ENCODE measurements at places on chromosomes 6 and 20.

GRCh38 chr20:24407151-24407550 lies 62.3 kb upstream of the SYNDIG1 start:
- no peak for DNase-seq

- no peak for DNase-seq
Measured at GRCh38 chr6:123064038-123064437, 68.0 kb downstream of the CLVS2 start.

DNA sequence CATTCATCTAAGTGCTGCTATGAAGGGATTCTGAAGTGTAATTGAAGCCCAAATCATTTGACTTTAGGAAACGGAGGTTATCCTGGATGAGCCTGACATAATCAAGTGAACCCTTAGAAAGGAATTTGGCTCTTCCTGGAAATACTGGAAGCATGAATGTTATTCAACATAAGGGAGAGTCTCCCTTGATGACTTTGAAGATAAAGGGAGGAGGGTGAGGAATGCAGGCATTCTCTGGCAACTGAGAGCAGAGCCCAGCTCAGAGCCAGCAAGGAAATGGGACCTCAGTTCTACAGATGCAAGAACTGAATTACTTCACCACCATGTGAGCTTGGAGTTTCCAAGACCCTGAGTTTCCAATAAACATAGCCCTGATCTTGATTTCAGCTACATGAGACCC lies 168.2 kb downstream of the DLL1 start:
- no peak for DNase-seq

DNA sequence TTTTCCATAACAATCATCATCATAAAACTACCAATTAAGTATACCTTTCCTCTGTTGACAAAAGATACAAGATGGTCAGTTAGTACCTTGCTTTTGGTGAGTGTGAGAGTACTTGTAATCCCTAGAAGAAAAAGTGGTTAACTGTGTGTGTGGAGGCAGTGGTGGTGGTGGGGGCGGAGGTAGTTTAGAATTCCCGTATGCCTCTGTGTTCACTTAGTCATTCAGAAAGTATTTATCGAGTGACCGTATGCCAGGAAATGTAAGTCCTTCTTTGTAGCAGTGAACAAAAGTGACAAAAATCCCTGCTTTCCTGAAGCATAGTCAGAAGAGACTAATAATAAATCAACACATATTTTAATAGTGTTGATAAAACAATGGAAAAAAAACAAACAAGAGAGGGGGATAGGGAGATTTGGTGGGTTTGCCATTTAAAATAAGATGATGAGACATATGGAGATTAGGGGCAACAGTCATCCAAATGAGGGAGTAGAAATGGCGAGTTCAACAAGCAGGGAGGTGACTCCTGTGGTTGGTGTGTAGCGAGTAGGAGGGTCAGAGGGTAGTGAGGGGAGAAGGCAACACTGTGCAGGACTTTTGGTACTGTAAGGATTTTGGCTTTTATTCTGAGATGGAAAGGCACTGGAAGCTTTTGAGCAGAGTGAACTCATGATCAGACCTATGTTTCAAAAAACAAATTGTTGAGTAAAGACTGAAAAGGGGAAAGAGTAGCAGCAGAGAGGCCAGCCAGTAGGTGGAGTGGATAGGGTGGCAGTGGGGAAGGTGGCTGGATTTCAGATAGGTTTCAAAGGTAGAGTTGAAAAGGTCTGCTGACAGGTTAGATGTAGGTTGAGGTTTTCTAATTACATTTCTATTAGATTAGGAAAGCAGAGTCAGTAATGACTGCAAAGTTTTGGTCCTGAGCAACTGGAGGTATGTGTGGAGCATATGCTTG lies 40.3 kb upstream of the SIM1 start:
- DNase-seq = no peak

- DNase-seq = no peak
Measured at GRCh38 chr6:88538130-88538706, 372.1 kb upstream of the CNR1 start.

GRCh38 chr6:135796643-135797305 lies 54.7 kb upstream of the PDE7B start:
- no peak for DNase-seq

GRCh38 chr6:3619800-3620199 lies 131.7 kb downstream of the PXDC1 start:
- no peak for DNase-seq

- DNase-seq = no peak
Measured at GRCh38 chr6:144019929-144020328, 11.9 kb upstream of the PLAGL1 start.

DNA sequence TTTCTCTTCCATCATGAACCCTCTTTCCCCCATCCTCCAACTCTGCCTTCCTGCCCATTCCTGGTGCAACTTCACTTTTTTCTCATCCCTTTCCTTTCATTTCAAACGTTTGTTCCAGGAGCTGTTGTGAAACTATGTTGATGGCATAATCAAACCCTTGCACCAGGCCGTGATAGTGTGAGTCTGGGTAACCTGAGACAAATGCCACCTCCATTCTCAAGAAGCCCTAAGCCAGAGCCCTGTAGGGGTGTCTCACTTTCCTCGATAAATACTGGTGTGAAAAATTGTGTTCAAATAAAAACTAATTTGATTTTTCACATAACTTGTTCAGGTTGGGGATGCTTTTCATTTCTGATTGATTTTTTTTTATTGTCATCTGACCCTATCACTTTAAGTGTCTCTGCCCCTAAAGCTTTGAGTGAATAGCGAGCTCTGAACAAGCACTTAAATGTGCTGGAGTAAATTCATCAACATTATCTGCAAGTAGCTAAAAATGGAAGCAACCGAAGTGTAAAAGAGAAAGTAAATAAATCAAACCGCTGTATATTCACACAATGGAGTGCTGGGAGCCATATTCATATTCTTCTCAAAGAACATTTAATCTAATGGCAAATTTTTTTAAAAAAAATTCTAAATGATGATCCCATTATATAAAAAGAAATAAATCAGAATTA lies 303.1 kb upstream of the CDYL start:
- DNase-seq = no peak

DNA sequence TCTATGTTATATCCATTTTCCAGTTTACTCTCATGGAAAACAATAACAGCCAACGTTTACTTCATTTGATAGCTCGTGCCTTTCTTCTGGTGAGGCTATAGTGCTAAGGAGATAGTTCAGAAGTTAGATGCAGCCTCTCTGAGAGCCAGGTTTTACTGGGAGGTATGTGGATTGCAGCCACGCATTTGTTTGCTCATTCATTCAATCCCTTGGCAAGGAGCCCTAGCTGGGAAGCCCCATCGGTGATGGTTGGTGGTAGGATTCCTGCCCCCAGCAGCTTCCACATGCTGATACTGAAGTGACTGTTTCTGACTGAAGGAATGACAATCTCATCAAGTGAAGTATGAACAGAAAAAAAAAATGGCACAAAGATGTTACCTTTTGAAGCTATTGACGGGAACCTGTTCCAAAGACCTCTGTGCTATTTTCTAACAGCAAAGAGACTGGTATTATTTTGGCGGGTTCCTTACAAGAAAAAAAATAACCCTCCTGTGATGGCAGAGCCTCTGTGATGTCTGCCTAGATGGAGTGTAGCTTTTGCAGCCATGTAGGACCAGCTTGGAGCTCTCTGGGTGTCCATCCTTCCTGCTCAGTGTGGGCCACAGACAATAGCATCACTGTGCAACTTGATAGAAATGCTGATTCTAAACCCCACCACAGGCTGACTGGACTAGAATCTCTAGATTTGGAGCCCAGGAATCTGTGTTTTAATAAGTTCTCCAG lies 30.6 kb downstream of the SNAP25 start:
- no peak for DNase-seq

- no peak for DNase-seq
Measured at GRCh38 chr6:10101551-10102252, 313.2 kb downstream of the TFAP2A start.

Measured in activated naive CD4-positive, alpha-beta T cell (primary cell).